ENCODE measurements at places on chromosomes 1 and 21. TPM values are rescaled to one million over a fixed set of nuclear protein-coding genes. Genes with fewer than 3 reads are reported as not detected.

- DNase-seq, result no peak
Measured at GRCh38 chr1:166858726-166859419, 17.2 kb downstream of the TADA1 start.

- no peak for DNase-seq
Measured at GRCh38 chr1:8903908-8904650, 25.6 kb upstream of the ENO1 start.

DNA sequence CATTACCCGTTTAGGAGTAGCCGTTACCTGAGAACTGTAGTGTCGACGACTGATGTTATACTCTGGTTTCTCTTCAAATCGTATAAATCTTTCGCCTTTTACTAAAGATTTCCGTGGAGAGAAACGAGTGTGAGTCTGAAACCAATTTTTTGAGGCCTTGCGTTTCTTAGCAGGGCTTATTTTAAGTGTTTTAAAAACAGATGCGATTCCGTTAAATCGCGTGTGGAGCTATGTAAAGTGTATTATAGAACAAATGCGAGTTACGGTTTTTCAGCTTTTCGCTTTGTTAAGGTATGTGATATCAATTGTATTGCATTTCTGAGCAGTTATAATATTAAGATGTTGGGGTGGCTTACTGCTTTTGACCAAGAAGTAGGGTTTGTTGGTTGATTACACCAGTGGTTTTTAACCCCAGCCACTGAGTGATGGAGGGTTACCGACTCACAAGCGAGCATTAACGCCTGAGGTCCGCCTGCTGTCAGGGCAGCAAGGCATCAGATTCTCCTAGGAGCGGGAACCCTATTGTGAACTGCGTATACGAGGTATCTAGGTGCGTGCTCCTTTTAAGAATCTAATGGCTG lies 18.0 kb downstream of the KIAA2013 start:
- peak; percentile 93 for DNase-seq

The PIGM gene
- total RNA-seq, result 3.6 TPM

DNA sequence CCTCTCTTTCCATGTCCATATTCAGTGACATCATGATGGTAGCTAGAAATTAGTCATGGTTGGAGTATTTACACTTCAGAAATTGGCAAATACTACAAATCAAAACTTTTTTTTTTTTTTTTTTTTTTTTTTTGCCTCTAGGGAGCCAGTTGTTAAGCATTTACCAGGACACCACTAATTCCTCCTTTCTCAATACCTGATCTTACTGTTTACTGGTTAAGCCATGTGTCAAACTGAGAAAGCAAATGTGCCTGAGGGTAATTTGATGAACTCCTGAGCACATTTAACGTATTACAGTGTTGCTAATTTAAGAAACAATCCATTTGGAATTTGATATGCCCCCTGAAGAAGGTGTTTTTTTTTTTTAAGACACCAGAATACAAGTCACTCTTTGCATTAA lies 94.4 kb downstream of the DNM3 start:
- no peak for DNase-seq

The RIMS3 gene
- total RNA-seq, result 3.8 TPM

DNA sequence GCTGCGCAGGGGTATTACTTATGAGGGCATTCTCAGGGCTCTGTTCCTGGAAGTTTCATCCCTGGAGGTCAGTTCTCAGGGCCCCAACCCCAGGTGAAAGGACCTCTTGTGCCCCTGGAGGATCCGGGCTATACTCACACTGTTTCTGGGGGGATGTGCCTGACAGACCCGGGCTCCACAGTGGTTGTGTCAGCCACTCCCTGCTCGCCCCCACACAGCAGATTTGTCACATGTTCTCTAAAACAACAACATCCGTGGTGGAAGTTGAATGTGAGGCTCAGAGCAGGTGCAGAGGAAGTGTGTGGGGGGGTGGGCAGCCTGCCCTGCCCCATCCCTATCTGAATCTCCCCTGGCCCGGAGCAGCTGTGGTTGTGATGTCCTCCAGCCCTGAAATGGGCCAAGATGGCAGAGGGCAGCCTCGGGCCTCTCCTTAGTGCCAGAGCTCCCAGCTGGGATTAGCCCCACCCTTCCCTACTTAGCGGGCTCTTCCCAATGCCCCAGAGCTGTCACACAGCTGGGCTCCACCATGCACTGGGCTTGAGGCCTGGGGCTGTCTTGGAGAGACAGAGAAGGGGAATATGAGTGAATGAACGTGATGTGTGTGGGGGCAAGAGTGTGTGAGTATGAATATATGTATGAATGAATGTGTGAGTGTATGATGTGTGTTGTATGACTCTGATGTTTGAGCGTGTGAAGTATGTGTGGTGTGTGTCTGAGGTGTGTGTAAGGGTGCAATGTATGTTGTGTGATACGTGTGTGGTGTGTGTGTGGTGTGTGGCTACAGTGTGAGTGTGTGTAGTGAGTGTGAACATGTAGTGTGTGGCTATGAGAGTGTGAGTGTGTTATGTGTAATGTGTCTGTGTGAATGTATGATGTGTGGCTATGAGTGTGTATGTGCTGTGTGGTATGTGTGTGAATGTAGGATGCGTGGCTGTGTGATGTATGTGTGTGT lies 1.5 kb upstream of the FCMR start:
- DNase-seq, result peak; percentile 88

The FCRL4 gene
- not detected for total RNA-seq

DNA sequence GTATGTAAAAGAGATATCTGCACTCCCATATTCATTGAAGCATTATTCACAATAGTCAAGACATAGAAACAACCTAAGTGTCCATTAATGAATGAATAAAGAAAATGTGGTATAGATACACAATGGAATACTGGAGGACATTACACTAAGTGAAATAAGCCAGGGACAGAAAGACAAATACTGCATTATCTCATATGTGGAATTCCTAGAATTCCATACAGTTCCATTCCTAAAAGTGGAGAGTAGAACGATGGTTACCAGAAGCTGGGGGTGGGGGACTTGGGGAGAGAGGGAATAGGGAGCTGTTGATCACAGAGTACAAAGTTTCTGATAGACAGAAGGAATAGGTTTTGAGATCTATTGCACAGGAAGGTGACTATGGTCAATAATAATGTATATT lies 7.4 kb downstream of the TMED5 start:
- no peak for DNase-seq

- no peak for DNase-seq
Measured at GRCh38 chr1:17557986-17558385, 18.5 kb downstream of the ARHGEF10L start.

- DNase-seq, result no peak
Measured at GRCh38 chr1:229625071-229625914, 629 bp downstream of the TAF5L start.

DNA sequence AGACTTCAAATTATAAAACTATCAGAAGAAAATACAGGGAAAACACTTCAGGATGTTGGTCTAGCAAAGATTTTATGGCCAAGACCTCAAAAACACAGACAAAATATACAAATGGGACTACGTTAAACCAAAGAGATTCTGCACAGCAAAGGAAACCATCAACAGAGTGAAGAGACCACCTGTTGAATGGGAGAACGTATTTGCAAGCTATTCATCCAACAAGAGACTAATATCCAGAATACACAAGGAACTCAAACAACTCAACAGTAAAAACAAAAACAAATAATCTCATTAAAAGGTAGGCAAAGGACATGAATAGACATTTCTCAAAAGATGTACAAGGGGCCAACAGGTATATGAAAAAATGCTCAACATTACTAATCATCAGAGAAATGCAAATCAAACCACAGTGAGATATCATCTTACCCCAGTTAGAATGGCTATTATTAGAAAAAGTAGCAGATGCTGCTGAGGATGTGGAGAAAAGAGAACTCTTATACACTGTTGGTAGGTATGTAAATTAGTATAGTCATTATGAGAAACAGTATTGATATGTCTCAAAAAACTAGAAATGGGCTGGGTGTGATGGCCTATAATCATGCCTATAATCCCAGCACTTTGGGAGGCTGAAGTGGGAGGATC lies 112.6 kb downstream of the LRIG2 start:
- no peak for DNase-seq

DNA sequence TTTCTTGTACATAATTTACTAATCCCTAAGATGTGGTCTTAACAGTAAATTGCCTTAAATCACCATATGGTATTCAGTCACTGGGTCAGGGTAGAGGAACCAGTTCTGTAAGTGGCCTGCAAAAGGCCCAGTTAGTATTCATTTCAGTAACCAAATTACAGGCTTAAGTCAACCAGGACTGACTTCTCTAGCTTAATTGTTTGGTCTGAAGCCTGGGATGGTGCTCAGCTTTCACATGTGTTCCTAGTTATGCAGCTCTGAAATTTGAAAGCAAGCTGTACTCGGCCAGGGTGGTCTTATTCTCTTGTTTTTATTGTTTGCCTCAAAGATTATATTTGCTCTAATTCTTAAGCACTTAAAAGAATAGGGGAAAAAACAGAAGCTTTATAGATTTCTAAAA lies 144.6 kb downstream of the MAGI3 start:
- no peak for DNase-seq

The HSD3B1 gene
- total RNA-seq, result not detected

- DNase-seq, result no peak
Measured at GRCh38 chr1:153624965-153625611, 2.2 kb downstream of the S100A13 start.

- no peak for DNase-seq
Measured at GRCh38 chr1:42929434-42930177, 29.1 kb downstream of the SLC2A1 start.

- DNase-seq, result peak; percentile 83
Measured at GRCh38 chr1:36187800-36188593, 32.0 kb downstream of the MAP7D1 start.

The C1orf94 gene
- total RNA-seq, result not detected

- DNase-seq, result no peak
Measured at GRCh38 chr1:193634876-193635275, 448.5 kb upstream of the B3GALT2 start.

- no peak for DNase-seq
Measured at GRCh38 chr1:9858293-9859035, 34.7 kb upstream of the CLSTN1 start.

DNA sequence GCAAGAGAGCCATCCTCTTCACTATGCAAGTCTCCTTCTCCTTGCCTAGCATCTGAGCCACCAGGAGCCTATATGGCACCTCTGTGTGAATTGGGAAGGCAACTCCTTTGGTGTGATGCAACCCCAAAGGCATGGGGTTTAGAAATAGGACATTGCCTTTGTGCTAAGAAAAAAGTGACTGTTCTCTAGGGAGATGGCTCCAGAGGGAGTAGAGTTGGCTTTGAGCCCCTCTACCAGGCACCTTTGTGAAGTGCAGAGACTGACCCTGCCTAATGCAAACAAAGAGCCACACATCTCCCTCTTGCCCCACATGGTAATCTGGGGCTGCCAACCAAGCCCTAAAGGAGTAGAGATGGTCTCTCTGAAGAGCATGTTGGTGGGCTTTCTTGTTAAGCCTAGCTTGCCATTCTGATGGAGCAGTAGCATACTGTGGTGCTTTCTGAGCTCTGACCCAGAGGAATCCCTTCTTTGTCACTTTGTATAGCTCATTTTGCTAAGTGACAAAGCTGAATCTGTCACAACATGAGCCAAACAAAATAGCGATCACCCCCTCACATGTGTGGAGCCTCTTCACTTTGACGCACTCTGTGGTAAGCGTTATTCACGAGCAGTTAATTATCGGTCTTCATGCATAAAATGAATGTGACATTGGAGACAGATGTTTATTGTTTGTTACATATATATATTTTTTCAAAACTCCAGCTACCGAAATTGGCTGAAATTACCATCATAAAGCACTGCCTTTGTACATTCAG lies 74.4 kb downstream of the RWDD3 start:
- no peak for DNase-seq

- DNase-seq, result peak; percentile 35
Measured at GRCh38 chr1:66316464-66317247, 217.3 kb upstream of the SGIP1 start.

The DPM3 gene
- total RNA-seq, result 28.1 TPM

DNA sequence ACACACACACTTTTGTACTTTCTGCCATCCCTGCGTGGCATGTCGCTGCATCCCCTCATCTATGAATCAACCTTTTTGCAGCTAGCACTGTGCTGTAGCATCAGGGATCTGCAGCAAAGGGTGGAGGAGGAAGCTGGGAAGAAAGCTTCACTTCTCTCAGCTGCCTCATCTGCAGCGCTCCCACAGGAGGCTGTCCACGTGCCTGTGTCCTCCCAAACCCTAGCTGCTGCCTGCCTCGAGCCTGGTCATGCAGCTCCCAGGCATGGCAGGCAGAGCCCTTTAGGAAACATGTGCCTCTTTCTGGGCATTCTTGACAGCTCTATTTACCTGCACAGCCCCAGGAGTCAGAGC lies 262.1 kb upstream of the SGIP1 start:
- DNase-seq, result no peak

- DNase-seq, result no peak
Measured at GRCh38 chr1:29626066-29626465, 389.7 kb downstream of the PTPRU start.

GRCh38 chr1:99469550-99469971 lies 176.4 kb upstream of the PALMD start:
- DNase-seq, result no peak

DNA sequence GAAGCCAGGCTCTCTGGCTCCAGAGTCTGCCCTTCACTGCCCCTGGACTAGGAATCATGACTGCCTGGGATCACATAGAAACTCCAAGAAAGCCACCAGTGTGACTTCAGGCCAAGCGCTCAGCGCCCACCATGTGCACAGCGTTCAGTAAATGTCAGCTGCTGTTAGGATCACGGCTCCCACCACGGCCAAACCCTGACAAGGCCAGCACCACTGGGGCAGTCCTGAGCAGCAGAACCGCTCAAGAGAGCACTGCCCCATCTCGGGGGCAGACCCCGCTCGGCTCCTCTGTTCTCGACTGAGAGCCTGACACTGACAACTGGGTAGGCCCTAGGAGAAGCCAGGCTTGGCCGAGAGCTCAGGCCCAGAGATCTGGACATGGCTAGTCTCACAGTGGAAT lies 10.0 kb downstream of the CAPZB start:
- DNase-seq, result no peak

DNA sequence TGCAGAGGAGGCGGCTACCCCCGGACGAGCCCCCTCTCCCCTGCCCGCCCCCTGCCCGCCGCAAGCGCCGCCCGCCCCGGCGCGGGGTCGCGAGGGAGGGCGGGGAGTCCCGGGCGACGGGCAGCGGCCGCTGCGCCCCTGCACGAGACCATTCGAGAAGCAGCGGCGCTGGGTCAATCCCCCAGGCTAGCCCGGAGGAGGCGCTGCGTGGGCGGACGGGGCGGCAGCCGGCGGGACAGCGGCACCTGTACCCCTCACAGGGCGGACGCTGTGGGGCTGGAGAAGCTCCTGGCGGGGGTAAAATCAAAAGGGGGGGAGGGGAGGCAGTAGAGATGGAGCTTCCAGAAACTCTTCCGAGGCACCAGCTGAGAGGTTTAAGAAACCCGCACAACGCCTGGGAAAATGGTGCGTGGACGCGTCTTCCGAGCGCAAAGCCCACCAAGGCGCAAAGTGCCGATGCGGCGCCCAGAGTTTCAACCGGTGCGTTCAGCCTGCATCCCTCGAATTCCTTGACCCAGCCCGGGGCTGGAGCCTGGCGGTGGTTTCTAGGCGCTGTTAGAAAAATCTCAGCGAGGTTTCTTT lies at the start of gene PLPPR5:
Gene PLPPR5, minus strand, starts transcription at position 1 of the 582 bp plus-strand sequence. CDS start 190 bp downstream, outside the sequence.
- DNase-seq, result no peak

All from CD4-positive, CD25-positive, alpha-beta regulatory T cell (primary cell).